Thoracic aorta (tissue), 2 donors: ENCODE measurements at places on chromosomes 2 and 18. TPM values are rescaled to one million over a fixed set of nuclear protein-coding genes. Genes with fewer than 3 reads are reported as not detected.

The ATOH8 gene
- total RNA-seq, result 78.4 TPM

DNA sequence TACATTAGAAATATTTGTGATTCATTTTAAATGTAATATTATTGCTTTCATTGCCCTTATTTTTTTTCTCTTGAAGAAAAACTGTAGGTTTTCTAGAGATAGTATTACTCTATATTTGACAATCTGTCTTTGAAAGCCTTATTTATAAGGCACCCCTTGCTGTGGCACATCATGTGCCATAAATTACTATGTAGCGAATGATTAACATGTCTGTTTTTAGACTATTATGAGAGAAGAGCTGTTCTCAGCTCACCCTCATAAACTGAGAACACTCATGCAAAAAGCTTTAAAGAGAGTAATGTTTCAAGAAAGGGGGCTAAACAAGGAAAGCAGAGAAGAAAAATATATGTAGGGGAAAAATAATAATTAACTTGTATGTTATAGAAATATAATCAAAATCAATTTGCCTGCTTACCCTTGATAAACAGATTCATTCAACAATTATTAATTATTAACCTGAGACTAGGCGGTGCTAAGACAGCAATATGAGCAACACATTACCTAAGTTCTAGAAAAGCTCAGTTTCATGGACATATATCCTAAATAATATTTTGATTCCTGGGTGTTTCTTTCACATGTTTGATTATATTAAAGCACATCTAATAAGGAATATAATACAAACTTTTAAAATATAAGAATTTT lies 69.0 kb downstream of the RAB3GAP1 start:
- DNase-seq, result no peak

The ACMSD gene
- total RNA-seq, result not detected

- DNase-seq, result no peak
Observed at GRCh38 chr2:191451116-191451515, 205.9 kb downstream of the MYO1B start.

DNA sequence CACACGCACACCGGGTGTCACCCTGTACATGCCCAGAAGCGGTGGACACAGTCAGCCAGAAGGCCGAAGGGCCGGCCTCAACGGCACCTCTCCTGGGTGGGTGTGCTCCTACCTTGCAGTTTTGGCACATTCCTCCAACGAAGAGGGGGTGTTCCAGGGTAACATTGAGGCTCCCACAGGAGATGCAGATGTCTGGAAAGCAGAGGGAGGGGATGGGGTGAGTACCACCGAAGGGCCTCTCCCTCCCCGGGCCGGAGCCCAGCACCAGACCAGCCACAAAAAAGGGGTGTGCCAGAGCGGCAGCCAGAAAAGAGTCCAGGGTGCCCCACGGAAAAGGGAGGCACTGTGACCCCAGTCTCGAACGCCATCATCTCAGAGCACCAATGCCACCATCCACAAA lies 76.8 kb upstream of the POMC start:
- no peak for DNase-seq

The CRYGC gene
- not detected for total RNA-seq

DNA sequence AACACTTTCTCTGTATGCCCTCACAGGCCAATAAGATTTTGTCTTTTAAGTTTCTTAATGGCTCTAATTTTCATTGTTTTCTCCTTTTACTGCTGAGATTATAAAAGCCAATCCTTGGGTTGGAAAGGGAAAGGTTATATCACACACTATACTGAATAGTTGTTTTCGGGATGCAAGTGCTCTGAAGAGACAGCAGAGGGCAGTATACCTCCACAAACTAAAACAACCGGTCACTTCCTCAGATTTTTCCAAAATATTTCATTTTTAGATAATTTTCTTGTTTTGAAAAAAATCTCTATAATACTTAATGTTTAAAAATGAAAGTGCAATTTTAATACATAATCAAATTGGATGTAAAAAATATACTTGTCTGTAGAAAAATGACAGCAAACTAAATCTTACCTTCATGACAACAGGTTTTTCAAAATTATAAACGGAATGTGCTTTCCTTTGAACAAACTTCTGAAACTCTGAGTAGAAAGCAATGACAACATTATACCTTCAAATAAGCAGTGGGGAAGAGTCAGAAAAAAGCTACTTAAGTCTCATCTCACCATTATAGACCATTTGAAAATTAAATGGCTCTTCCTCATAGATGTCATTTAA lies 82.7 kb downstream of the ORC4 start:
- DNase-seq, result no peak

DNA sequence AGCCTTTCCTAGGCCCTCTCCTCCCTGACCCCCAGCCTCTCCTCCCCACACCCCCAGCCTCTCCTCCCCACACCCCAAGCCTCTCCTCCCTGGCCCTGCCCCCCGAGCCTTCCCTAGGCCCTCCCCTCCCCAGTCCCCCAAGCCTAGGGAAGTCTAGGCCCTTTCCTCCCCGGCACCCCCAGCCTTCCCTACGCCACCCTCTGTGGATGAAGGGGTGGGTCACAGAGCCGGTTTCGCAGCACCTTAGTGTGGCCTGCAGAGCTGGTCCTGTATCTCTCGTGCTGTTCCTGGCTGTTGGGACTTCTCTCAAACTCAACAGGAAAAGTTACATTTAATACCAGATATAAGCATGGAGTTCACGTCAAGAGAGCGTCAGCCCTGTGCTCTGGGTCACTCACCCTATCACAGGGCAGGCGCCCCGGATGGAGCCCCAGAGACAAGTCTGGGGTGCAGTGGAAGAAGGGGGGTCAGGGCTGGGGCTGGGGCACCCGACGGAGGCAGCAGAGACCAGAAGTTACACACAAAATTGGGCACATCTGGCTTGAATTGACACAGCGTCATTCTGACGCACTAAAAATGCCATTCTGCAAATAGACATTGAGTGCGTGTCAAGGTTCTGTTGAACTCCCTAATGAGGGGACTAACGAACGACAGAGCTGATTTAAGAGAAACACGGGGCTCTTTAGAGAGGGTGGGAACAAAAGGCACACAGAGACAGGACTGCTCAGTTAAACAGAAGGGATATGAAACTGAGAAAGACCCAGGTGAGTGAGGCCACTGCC lies 24.0 kb downstream of the KCNIP3 start:
- DNase-seq, result no peak

The HNMT gene
- 57.0 TPM for total RNA-seq

DNA sequence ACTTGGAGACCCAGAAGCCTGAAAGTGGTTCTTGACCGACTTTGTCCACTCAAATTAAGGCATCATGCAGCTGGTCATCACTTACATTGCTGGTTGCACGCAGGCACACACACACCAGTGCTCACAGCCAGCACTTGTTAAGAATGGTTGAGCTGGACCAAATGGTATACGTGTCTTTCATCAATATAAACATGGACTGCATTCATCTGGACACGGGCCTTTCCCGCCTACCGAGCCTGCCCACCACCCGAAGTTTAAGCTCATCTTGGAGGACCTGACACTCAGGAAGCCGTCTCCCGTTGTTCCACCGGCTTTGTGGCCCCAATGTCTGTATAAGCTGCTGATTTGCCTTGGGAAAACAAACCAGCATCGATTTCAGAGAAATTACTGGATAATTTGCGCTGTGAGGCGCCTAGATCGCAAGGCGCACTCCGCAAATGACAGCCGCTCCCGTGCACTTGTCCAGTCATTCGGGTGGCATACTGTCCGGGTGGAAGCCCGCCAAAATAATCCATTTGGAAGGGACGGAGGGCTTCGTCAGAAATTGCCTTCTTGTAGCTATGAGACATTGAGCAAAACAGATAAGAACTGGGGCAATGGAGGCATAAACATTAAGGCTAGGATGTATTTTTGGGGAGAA lies 40.1 kb upstream of the AKAIN1 start:
- DNase-seq, result no peak

The HTR2B gene
- total RNA-seq, result 2.8 TPM

DNA sequence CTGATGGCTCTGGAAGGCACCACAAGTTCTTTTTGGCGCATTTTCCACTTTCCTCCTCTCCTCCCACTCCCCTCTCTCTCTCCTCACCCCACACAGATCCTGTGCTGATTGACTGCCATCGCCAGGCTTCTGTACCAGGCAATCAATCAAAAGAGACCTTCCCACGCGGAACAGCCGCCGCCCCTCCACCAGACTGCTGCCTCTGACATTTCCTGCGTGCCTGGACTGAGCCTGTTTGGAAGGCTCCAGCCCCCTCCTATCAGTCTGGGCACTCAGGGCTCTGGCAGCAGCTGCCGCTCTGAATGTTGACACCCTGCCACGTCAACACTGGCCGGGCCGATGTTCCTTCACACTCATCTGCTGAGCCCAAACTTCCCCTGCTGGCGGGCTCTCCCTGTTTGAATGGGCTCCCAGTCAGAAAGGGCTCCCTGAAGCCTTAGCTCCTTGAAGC lies 467.7 kb downstream of the EPHA4 start:
- peak; percentile 46 for DNase-seq

The DQX1 gene
- 1.9 TPM for total RNA-seq

DNA sequence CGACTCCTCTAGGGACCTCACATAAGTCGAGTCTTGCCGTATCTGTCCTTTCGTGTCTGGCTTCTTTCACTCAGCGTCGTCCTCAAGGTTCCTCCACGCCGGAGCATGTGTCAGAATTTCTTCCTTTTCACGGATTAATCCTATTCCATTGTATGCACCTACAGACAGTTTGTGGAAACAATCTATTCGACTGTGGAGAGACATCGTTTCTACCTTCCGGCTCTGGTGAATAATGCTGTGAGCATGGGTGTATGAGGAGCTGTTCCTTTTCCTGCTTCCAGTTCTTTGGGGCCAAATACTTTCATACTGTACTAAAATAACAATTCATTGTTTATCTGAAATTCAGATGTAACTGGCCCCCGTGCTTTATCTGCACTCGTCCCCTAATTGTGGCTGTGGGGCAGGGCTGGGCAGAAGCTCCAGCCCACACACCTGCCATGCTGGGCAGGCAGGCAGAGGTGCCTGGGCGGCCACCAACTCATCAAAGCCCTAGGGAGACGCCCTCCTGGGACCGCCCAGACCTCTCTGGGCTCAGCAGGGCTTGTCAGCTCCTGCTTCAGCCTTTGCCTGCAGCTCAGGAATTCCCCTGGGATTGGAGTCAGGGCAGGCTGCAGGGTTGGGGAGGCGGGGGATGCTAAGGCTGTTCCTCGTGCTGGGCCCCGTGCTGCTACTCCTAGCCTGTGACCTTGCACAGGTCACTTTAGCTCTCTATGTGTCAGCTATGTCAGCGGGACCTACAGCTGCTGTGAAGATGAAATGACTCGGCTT lies 14.5 kb downstream of the GPC1 start:
- DNase-seq, result no peak

DNA sequence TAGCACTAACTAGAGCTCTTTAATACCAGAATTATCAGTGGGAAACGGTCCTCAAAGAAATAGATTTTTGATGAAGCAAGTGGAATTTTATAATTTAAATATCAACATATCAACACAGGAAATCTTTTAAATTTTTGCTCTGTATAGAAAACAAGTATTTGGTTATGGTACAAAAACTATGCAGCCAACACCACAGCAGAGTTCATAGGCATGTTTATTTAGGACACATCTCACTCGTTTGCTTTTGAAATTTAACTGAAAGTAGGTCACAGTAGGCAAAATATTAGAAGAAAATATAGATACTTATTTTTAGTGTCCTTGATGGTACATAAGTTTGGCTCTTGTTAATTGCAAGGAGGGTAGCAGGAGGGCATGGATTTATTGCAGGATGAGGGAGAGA lies 34.3 kb upstream of the TANC1 start:
- no peak for DNase-seq

- DNase-seq, result no peak
Observed at GRCh38 chr2:229118336-229118735, 152.8 kb downstream of the PID1 start.
